Effector CD4-positive, alpha-beta T cell (primary cell): ENCODE measurements at places on chromosomes 12 and 14.

DNA sequence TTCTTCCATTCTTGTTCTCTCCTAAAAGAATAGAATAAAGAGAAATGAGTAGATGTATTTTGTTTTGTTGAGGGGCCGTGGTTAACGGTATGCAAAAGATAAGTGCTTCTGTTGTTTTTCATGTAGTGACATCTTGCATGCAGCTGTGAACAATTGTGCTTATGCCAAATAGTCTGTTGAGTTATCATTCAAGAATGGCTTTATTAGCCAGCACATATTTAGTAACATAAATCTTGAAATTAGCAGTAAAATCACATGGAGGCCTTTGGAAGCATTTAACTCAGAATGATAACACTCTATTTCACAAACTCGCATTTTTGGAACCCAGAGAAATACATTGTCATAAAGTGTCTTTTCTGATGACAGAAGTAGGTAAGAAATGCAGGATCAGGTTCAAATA is 1772.0 kb upstream of the FLRT2 start:
- no peak for DNase-seq

GRCh38 chr12:62434494-62435302 is 31.9 kb upstream of the MON2 start:
- DNase-seq, result no peak

- DNase-seq, result no peak
Observed at GRCh38 chr12:42904683-42905418, 315.3 kb upstream of the PRICKLE1 start.

DNA sequence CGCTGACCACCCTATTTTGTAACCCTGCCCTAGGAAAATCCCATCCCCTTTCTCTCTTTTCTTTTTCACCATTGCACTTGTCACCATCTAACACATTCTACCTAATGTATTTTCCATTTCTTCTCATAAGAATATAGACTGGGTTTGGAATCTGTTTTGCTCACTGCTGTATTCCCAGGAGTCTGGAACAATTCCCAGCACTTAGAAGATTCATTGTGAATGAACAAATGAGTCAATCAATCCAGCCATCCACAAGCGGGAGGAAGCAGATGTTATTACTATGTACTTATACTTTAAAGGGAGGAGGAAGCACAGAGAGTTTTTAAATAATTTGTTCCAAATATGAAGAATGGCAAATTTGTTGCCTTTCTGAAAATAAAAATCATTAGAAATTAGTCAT is 142.1 kb downstream of the KIF21A start:
- DNase-seq, result no peak

- DNase-seq, result no peak
Observed at GRCh38 chr14:94292526-94292871, 569 bp downstream of the SERPINA10 start.

- DNase-seq, result no peak
Observed at GRCh38 chr12:119683413-119683812, 15.5 kb downstream of the PRKAB1 start.

- no peak for DNase-seq
Observed at GRCh38 chr14:76948213-76948947, 80.1 kb downstream of the IRF2BPL start.

DNA sequence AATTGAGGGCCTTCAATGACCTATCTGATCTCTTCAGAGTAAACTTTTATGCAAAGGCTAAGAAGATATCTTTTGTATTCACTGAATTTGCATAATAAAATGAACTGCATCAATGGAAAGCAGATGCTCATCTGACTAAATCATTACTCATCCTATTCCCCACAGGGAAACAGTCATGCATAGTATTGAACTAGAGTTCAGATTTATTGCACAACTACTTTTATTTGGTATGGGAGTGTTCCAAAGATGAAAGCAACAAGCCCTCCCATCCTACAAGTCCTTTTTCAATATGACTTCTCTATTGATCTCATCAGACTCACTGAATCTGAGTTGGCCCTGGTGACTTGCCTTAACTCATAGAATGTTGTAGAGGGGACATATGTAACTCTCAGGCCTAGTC is 159.8 kb downstream of the KITLG start:
- no peak for DNase-seq

GRCh38 chr14:61146899-61147298 is 134.2 kb downstream of the TMEM30B start:
- DNase-seq, result no peak

DNA sequence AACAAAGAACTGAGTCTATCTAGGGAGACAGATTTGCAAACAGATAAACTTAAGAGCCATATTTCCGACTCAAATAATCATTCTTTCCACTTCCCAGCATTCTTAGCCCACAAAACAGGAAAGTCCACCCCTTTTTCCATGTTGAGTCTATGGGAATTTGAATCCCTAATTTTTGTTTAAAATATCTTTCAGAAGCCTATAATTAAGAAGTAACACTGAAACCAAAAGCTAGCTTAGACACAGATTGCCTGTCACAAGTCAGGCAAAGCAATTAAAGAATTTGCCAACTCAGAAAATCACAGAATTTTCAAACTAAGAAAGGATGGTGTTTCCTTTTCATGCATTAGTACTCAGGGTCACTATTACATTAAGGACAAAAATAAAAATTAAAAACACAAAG is 17.0 kb downstream of the ATP2B1 start:
- no peak for DNase-seq

DNA sequence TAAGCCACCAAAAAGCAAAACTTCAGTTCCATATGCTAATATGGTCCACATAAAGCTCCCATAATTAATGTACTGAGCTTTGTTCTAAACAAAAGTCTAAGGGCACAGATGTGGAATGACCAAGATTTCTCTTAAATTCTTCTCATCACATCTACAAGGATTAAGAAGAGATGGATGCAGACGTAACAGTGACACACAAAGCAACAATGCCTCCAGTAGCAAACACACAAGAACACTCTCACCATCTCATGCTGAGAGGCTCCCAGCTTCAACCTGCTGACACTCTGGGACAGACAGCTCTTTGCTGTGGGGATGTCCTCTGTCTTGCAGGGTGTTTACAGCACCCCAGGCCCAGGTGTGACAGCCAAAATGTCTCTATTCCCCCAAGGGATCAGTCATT is 48.2 kb downstream of the SETD3 start:
- no peak for DNase-seq

DNA sequence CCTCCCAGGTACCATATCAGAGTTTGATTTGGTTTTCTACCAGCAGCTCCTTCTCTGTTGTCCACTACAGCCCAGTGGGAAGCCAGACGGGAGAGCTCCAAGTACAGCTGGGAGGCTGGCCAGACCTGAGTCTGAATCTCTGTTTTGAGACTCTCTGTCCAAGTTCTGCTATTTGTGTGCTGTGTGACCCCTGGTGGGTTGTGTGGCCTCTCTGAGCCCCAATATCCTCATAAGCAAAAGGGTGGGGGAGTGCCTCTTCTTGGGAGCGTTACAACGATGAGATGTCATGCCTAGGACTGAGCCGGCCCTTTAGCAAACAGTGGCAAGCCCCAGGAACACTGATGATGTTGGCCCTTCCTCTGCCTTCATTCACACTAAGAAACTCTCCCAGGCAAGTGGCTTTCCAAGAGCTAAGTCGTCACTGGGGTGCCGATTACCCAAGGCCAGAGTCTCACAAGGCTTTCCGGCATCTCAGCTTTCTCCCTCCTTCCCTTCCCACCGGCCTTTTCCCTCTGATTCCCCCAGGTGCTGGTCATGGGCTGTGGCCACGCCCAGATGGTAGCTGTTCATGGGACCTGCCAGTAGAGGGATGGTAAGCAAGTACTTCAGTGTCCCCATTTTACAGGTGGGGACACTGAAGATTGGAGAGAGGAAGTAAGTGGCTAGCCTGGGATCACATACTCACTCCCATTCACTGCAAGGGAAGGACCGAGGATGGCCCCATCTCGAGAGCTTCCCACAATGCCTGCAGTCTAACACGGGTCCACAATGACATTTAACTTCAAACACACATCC is 47.7 kb downstream of the BCL11B start:
- DNase-seq, result no peak

DNA sequence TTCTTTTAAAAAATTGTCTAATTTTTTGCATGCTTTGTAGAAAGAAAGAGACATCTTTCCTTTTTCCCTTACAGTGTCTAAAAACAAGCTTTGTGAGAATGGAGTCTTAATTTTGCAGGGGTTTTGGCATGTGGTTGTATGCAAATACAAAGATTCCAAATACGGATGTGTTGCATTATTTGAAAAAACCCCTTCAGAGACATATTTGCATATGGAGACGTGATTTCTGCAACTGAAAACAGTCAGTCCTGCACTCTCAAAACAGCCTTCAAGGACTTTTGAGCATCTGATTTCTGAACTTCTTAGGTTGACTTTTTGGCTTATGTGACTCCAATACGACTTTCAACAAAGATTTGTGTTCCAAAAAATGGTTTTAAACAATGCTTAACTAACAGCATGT is 7.8 kb downstream of the IRAK3 start:
- no peak for DNase-seq

DNA sequence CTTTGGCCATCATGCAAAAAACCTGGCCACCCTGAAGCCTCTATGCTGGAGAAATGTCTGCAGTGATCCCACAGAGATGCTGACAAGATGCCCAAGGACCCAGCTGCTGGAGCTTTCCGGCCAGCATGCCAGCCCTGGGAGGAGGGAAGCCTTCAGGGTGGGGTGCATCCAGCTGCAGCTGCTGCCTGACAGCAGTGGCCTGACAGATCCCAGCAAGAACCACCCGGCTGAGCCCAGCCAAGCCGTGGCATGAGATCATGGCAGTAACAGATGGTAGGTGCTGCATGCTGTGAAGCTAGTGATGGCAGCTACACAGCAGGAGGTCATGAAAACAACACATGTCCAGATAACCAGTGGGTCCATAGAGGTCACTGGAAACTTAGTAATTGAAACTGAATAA is 13.8 kb downstream of the CLBA1 start:
- DNase-seq, result no peak

DNA sequence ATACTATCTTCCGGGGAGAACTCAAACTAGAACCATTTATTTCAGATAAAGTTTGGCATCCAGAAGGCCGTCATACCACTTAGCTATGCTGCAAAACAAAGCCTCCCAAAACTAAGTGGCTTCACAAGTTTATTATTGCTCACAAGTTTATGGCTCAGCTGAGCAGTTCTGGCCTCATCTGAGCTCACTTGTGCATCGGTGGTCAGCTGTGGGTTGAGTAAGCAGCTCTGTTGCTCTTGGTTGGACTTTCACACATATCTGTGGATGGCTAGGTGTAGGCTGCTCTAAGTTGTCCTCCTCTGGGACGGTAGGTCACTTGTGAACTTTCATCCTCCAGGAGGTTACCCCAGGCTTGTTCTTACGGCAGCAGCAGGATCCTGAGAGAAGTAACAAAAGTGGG is 162.7 kb downstream of the BTG1 start:
- DNase-seq, result no peak

GRCh38 chr14:82447586-82447985 is 913.9 kb upstream of the SEL1L start:
- no peak for DNase-seq

GRCh38 chr14:100850841-100851585 is 25.1 kb downstream of the MEG3 start:
- peak; percentile 72 for DNase-seq

DNA sequence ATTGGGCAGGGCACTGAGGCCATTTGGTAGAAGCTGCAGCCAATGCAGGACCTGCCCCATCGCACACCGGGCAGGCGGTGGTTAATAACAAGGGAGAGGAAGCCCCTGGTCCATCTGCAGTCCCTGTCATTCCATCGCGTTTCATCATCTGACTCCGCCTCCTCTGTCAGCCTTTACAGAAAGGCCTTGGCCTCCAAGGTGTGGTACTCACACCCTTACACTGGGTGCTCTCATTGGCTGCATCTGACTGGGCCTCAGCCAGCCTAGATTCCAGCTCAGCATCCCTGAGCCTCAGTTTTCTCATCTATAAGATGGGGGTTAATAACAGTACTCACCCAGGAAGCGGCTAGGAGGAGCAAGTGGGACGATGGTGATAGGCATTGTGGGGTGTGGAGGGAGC is 14.7 kb upstream of the HHIPL1 start:
- DNase-seq, result no peak

GRCh38 chr14:57729208-57730187 is 136.4 kb downstream of the SLC35F4 start:
- no peak for DNase-seq

DNA sequence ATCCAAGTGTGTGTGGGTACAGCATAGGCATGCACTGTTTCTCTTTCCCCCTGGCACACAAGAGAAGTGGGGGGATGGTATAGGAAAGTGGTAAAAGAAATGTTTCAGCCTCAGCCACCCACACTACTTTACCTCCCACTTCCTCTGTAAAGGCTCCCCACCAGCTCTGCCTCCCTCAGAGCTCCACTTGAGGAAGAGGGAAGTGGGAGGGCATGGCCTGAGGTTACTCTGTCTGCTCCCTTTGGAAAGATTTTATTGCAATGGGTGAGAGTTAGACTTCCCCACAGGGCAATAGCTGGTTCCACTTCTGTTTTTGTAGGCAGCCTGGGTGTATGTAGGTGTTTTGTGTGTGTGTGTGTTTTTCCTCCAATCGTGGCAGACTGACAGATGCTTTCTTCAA is 145.3 kb downstream of the SSPN start:
- DNase-seq, result no peak

DNA sequence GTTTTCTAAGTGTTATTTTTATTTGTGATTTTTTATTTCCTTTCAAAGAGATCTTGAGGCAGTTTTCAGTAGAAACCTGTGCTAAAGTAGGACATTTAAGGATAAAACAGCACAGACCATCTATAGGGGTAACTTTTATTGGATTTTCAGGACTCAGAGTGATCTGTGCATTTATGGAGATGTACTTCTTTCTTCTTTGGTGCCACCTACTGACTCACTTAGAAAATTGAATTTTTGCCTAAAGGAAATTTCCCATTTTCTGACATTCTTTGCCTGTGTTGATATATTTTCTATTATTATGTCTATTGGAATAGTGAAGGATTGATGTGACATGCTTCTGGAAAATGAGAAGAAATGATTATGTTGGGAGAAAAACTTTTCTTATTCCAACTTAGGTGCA is 113.0 kb downstream of the UNC79 start:
- DNase-seq, result no peak

GRCh38 chr12:65083581-65083980 is 37.5 kb downstream of the WIF1 start:
- no peak for DNase-seq

GRCh38 chr14:59004012-59004411 is 184.5 kb upstream of the DAAM1 start:
- no peak for DNase-seq

DNA sequence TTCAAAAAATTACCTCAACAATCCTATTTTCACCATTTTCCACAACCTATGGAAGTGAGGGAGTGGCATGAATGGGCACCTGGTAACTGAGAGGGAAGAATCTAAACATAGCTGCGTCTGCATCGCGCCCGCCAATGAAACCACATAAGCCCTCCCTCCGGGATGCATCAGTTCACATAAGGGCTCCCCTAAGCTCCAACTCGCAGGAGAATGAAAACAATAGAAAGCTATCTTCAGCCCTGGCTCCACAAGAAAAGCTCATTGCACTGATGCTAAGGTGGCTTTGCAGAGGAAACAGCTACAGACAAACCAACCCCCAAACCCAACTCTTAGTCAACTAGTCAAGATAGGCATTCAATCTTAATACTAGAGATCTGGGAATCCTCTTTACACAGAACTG is 173.3 kb downstream of the FOXN3 start:
- DNase-seq, result no peak

- no peak for DNase-seq
Observed at GRCh38 chr14:74609721-74610120, 2.3 kb downstream of the LTBP2 start.
